ENCODE measurements at places on chromosomes 3 and 15. TPM values are rescaled to one million over a fixed set of nuclear protein-coding genes. Genes with fewer than 3 reads are reported as not detected.

Gene TRAT1
- polyA plus RNA-seq: 125 TPM

Gene GOLGA8S
- not detected for polyA plus RNA-seq

Gene SLC2A2
- not detected for polyA plus RNA-seq

Gene COL8A1
- not detected for polyA plus RNA-seq

Gene PCOLCE2
- polyA plus RNA-seq: not detected

Gene PLA2G4E
- polyA plus RNA-seq: not detected

Gene SH2D7
- polyA plus RNA-seq: not detected

Gene PTPN9
- polyA plus RNA-seq: 29.8 TPM

Gene CYP19A1
- polyA plus RNA-seq: not detected

Gene CELSR3
- 0.31 TPM for polyA plus RNA-seq

Gene NRROS
- 2.5 TPM for polyA plus RNA-seq

Gene DGKG
- not detected for polyA plus RNA-seq

Gene ROPN1
- not detected for polyA plus RNA-seq

Gene CLDN16
- polyA plus RNA-seq: not detected

Gene ATP13A5
- not detected for polyA plus RNA-seq

Gene BOC
- polyA plus RNA-seq: not detected

Gene LMAN1L
- not detected for polyA plus RNA-seq

Gene PRTG
- polyA plus RNA-seq: not detected

Gene CD200
- 2.8 TPM for polyA plus RNA-seq

Gene MORC1
- polyA plus RNA-seq: not detected

Gene SLC9C1
- polyA plus RNA-seq: not detected

Gene LIPC
- 1.6 TPM for polyA plus RNA-seq

Gene FRMD5
- polyA plus RNA-seq: 0.33 TPM

Gene PIGBOS1
- 52.9 TPM for polyA plus RNA-seq

Gene CSPG4
- not detected for polyA plus RNA-seq

Gene ATP13A4
- not detected for polyA plus RNA-seq

Gene TMEM207
- not detected for polyA plus RNA-seq

Gene RAP2B
- polyA plus RNA-seq: 17.6 TPM
